AG09319 (cell line): ENCODE measurements at places on chromosomes 16 and 17.

GRCh38 chr16:14186007-14186794 lies 115.1 kb downstream of the MRTFB start:
- DNase-seq, result peak; percentile 32

DNA sequence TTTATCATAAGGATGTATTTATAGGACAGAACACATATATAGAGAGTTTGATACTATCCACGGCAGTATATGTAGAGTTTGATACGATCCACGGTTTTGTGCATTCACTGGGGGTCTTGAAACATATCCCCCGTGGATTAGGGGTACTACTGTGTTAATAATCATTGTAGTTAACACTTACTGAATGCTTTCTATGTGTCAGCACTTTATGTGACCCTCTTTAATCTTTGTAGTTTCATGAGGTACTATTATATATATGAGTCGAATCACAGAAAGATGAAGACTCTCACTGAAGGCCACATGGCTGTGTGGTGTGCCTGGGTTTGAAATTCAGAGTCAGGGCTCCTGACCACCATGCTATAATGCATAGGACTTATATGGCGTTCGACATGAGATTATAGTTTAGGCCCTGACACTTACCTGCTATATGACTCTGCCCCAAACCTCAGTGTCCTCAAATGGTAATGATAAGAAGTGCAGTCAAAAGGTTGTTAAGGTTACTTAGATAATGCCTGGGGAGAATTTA lies 4.3 kb upstream of the HEATR6 start:
- no peak for DNase-seq

DNA sequence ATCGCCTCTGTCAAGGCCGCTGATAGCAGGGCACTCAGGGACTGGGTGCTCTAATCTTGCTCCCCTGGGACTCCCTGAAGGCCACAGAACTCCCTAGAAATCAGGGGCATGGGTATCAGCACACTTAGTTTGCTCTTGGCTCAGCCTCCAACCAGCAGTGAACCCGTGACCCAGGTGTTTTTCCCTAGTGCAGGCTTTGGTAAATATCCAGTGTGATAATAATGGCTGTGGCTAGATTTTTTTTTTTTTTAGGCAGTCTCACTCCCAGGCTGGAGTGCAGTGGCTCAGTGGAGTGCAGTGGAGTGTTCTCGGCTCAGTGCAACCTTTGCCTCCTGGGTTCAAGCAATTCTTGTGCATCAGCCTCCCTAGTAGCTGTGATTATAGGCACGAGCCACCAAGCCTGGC lies 10.3 kb downstream of the NUPR1 start:
- no peak for DNase-seq

DNA sequence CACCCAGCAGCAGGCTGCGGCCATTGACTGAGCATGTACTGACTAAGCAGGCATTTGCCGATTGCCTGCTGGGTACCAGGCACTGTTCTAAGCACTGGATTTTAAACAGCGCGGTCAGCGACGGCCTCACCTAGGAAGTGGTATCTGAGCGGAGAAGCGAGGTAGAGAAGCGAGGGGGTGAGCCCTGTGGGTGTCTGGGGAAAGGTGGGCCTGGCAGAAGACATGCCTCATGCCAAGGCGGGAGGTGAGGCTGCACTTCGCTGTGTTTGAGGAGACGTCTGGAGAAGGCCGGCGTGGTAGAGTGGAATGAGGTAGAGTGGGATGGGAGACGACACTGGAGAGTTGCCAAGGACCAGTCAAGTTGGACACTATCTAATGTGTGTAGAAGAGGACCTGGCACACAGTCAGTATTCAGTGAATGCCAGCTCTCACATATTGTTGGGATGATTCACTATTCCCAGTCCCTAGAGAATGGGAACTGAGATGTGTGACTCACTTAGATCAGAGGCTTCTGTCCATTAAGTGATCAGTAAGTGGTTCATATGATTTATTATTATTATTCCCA lies 14.4 kb downstream of the SYCE1L start:
- DNase-seq, result no peak

- no peak for DNase-seq
These were observed 14.4 kb downstream of the KIF2B start for GRCh38 chr17:53837131-53837530.

- DNase-seq, result no peak
These were observed 14.6 kb downstream of the SLC13A2 start for GRCh38 chr17:28487881-28488532.

GRCh38 chr17:9148905-9149525 lies 127.7 kb downstream of the NTN1 start:
- no peak for DNase-seq

- no peak for DNase-seq
These were observed 22.1 kb upstream of the ADAM11 start for GRCh38 chr17:44736551-44737240.

DNA sequence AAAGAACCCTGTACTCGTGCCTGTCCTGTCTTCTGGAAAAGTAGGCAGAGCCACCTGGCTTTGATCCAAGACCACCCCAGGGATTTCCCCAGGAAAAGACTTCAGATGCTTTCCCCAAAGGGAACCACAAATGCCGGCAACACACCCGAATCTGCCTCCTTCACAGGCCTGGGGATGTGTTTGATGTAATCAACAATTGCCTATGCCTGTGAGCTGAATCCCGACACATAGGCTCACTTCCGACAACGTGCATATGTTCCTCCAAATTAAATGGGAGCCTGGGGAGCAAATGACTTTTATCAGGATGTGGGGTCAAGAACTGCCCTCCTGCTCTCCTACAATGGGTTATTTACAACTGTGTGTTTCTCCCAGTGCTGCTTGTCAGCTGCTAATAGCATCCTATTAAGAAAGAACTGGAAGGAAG lies 535.2 kb upstream of the CDH11 start:
- no peak for DNase-seq

- no peak for DNase-seq
These were observed 78.1 kb upstream of the XYLT1 start for GRCh38 chr16:17548825-17549224.

- no peak for DNase-seq
These were observed 10.8 kb upstream of the DRG2 start for GRCh38 chr17:18076936-18077335.

GRCh38 chr16:19210968-19211367 lies 42.9 kb downstream of the SYT17 start:
- DNase-seq, result no peak

- no peak for DNase-seq
These were observed 26.9 kb downstream of the IFT140 start for GRCh38 chr16:1584926-1585484.

DNA sequence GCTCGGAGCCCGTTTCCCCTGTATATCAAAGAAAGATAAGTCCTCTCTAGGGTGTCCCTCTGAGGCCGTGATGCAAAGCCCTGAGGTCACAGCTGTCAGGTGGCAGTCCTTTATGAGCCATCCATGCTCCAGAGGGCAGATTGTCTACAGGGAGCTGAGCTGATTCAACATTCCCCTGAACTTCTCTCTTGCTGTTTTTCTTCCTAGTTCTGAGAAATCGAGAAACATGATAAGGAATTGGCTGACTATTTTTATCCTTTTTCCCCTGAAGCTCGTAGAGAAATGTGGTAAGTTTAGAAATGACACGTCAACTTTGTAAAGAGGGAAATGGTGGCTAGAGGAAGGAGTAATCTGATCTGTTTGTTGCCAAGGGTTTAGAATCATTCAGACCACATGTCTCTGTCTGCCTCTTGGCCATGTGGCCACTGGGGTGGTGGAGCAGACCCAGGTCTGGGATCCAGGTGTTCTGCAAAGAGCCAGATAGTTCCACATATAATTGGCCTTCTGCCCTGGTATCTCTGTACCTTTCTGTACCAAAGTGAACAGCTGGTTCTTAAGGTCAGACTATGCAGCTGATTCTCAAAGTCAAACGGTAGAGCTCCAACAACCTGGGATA lies 3.5 kb downstream of the CTNS start:
- DNase-seq, result peak; percentile 8

- no peak for DNase-seq
These were observed 5.8 kb downstream of the XPO6 start for GRCh38 chr16:28205974-28206373.

- no peak for DNase-seq
These were observed 256.2 kb downstream of the FOXL1 start for GRCh38 chr16:86834451-86835035.

DNA sequence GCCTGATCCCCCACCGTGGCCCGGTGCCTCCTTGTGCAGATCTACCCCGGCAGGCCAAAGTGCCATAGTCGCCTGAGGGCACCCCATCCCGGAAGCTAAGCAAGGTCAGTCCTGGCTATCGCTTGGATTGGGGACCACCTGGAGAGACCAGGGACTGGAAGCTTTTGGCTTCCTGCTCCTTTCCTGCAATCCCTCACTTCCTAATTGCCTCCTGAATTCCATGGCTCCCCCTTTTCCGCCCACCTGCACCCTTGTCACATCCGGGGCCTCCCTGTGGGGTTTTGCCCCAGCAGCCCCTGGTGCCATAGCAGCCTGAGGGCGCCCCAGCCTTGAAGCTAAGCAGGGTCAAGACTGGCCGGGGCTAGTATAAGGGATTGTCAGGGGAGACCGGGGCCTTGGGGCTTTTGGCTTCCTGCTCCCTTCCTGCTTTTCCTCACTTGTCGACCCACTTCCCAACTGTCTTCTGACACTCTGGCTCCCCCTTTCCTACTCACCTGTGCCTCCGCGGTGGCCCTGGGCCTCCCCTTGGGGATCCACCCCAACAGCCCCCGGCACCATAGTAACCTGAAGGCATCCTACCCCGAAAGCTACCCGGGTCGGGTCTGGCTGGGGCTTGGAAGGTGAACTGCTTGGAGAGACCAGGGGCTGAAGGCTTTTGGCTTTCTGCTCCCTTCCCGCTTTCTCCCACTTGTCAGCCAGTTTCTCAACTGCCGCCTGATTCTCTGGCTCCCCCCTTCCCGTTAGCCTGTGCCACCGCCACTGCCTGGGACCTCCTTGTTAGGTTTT lies 2293.6 kb downstream of the TP53TG3F start:
- no peak for DNase-seq

DNA sequence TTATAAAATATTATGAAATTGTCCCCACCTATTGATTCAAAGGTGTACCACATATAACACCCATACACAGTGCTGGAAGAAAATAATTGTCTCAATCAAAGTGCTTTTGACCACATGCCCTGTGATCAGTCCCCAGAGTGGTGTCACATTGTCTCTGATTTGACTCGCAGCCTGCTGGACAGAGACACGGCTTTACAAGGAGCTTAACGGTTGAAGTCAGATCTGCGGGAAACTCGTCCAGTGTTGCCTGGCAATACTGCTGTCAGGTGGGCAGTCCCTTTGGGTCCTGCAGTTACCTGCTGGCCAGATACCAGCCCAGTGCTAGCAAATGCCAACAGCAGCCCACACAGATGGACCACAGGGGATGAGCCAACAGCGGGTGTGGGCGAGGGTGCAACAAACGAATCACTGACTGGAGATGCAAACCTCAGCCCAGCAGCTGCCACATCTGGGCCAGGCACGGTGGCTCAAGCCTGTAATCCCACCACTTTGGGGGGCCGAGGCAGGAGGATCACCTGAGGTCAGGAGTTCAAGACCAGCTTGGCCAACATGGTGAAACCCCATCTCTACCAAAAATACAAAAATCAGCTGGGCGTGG lies 26.2 kb upstream of the SSTR2 start:
- DNase-seq, result no peak
